DMS 273 treated with DMSO at 0.1 percent for 48 hours (cell line): ENCODE measurements at places on chromosomes 6 and 20.
A peak's percentile ranks its signal among the peaks of the same experiment; 100 is the strongest.

- no peak for DNase-seq
Measured at GRCh38 chr20:61559706-61560315, 307.8 kb downstream of the CDH4 start.

GRCh38 chr20:62962221-62962879 lies 9.8 kb downstream of the SLC17A9 start:
- no peak for DNase-seq

GRCh38 chr6:139230391-139230840 lies 61.4 kb downstream of the TXLNB start:
- DNase-seq: peak; percentile 72

DNA sequence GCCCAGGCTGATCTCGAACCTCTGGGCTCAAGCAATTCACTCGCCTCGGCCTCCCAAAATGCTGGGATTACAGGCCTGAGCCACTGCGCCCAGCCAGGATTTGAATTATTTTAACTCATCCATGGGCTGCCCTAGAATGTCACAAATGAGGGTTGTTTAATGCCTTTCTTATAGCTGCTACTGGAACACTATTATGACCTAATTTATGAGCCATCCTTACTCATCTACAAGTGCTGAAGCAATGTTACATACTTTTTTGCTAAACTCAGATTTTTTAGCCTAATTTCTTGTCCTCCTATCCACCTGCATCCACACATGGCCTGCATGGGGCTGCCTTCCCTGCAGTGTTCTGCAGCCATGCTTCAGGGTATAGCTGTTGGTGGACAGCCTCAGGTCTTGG lies 59.9 kb downstream of the RTN4IP1 start:
- DNase-seq: no peak

DNA sequence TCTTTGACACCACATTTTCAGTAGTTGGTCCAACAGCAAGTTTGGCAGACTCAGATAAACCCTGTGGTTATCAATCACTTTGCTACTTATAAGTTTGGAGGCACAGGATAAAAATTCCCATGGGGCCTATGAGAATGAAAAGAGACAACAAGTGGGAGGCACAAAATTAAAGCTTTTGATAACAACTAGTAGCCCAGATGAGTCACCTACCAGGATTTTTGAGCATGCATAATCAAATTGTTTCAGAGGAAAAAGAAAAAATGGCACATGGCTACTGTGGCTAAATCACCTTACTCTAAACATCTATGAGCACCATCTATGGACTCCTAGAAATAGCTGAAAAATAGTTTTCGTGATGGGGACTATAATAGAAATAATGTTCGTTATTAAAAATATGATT lies 40.8 kb upstream of the BMP5 start:
- DNase-seq: no peak

GRCh38 chr20:18712882-18713281 lies 100.7 kb upstream of the SCP2D1 start:
- DNase-seq: no peak

DNA sequence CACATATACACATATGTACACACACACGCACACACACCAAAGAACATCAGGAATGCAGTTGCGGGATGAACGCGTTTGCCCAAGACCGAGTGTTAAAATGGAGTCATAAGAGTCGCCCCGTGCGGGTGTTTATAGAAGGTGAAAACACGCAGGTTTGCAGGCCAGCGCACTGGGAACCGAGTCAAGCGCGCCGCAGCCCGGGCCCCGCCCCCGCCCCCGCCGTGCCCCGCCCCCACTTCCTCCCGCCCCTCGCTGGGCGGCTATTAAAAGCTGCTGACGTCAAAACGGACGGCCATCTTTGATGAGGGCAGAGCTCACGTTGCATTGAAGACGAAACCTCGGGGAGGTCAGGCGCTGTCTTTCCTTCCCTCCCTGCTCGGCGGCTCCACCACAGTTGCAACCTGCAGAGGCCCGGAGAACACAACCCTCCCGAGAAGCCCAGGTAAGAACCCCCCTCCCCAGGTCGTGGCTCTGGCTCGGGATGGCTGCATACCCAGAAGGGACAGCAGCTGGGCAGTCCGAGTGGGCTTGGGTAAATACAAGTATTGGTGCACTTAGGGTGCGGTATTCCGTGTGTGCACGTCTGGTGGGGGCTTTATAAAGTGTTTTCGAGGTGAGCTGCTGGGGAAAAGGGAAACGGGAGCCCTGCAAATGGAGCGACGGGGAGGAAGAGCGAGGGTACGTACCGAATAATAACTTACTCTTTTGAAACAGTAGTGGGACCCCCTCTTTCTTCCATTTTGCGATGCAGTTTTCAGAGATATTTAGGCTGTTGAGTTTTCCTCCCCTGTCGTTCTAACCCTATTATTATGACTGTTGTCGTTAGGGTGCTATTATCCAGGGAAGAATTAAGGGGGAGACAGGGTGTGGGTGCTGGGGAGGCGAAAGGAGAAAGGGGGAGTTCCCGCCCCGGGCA lies at the start of gene SNAP25:
Gene SNAP25, plus strand, starts transcription at position 295 of the 916 bp plus-strand sequence. CDS start 56,662 bp downstream, outside the sequence.
- DNase-seq: peak; percentile 76

- no peak for DNase-seq
Measured at GRCh38 chr6:110741517-110741916, 73.8 kb downstream of the CDK19 start.

- no peak for DNase-seq
Measured at GRCh38 chr6:35368038-35368887, 25.9 kb downstream of the PPARD start.

- no peak for DNase-seq
Measured at GRCh38 chr6:103215847-103216246, 1643.9 kb downstream of the HACE1 start.

GRCh38 chr6:15852289-15852688 lies 189.5 kb upstream of the DTNBP1 start:
- DNase-seq: no peak

GRCh38 chr6:94269256-94269655 lies 849.9 kb upstream of the EPHA7 start:
- DNase-seq: no peak

DNA sequence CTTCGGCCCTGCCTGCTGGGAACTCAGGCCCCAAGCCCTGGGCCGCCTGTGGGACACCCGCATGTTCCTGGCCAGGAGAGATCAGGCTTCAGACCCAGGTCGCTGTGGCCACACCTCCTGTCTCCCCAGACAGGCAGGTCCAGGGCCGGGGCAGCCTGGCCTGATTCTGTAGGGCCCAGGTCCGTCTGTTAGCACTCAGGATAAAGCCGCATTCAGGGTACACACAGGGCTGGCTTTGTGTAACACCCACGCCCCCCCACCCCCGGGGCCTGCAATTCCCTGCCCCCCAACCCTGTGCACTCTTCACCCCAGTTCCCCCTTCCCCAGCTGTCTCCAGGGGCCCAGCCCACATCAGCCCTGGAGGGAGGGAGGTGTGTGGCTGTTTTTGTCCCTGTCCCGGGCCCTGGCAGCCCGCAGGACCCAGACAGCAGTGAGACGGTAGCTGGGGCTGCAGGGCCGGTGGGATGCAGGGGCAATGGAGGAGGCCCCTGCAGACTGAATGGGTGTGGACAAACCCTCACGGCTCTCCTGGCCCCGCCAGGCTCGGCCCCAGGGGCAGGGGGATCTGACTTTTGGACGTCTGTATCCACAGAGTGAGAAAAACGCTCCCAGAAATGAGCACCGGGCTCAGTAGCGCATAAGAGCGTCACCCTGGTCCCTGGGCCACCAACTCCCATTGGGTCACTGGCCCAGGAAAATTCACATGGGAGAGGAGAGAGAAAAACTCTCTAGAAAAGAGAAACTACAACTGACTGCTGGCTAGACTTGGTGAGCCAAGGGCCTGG lies 42.4 kb upstream of the ZBP1 start:
- DNase-seq: no peak

DNA sequence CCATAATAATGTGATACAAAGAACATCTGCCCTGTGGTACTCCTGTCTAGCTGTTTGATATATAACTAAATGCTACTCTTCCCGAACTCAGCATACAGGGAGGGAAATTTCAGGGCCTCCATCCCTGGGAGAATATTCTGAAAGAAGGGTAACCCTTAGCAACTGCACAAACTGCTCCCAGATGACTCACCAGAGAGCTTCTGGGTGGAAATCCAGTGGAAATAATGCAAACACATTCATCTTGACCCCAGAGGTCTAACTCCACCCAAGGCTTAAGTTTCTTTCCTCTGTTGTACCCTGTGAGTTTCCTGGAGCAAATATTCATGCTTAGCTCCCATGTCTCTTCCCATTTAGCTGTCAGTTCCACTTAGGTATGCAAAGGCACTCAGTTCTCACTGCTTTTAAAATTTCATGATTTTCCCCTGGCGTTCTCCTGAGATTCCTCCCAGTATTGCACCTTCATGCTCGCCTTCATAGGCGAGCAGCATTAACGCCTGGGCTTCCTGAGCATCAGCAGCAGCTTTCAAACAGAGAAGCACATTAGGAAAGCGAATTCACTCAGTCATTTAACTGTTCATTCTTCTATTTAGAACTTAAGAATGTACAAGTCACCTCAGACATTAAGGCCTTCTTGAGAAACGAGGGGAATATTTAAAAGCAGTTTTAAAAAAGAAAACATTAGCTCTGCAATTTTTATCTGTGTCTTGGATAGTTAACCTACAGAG lies 43.8 kb upstream of the LAMA4 start:
- no peak for DNase-seq

DNA sequence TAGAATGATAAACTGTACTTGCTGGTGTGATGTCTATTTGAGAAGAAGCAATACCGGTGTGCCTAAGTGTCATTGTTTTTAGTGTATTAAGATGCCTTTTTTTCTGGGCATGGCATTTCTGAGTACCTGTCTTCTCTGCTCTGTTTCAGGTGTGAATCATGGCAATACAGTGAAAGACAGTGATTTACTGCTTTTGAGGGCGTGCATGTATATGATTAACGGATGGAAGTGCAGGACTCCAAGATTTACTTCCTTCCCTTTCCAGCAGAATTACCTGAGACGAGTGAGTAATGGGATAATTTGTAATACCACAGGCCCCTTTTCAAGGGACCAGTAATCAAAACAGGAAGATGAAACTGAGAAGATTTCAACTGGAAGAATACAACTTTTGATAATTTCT lies 315.8 kb downstream of the SOX4 start:
- no peak for DNase-seq

GRCh38 chr20:50924261-50924920 lies 6.8 kb downstream of the ADNP start:
- no peak for DNase-seq

DNA sequence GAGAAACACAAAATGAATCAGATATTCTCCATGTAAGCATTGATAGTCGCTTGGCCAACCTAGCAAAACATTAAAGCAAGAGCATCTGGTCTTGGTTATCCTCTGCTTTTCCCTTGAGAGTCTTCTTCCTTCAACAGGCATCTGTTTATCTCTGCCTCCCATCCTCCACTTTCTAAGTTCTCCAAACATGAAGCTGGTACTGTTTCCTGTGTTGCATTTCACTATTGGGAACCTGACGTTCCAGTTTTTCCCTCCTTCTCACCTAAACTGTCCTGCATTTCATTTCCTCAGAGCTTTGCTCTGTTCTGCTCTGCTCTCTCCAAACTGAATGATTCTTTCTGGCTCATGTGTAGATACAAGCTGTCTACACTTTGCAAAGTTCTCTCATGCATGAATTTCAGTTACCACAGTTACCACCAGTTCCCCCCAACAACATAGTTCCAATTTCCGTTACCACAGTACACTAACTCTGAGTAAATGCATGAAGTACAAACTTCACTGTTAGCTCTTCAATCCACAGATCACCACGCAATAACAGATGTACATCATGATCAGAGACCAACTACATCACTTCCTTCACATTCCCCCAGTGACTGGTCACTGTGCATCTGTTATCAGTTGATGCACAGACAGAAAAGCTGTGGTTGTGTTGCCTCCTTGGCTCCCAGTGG lies 86.7 kb upstream of the F13A1 start:
- DNase-seq: peak; percentile 49

- DNase-seq: no peak
Measured at GRCh38 chr6:30490026-30490876, 942 bp downstream of the HLA-E start.

DNA sequence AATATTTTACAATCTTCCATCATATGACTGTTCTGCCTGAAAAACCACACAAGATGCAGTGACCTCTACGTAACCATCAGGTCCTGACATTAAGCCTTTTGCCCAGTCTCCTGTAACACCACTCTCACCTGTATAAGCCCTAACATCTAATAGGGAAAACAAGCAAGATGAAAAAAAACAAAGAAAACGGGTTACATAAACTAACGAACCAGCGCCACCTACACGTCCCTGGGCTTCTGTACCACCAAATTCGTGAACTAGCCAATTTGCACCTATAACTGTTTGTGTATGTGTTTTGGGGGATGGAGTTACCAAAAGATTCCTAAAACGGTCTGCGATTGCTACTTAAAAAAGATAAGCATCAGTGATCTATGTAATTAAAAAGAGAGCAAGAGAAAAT lies 70.2 kb downstream of the BLOC1S5 start:
- DNase-seq: no peak

DNA sequence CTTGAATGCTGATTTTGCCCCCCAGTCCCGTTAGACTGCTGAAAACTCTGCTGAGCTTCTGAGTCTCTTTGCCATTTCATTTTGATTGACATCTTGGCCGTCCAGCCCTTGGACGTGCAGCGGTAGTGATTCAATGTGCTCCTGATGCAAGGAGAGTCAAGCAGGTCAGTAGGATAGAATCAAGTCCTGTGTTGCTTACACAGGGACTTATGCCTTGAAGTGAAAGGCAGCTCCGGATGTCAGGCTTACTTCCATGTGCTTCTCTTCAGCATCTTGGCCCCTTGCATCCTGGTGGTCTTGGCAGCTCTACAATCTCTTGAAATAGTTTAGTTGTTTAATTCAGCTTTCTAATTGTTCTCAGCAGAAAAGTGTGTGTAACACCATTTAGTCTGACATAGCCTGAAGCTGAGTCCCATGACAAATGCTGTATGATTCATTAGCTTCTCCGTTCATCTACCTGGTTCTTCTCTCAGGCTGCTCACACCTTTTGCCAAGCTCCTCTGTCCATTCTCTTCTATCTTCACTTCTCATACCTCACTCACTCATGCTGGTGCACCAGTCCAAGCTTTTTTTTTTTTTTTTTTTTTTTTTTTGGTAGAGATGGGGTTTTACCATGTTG lies 76.0 kb downstream of the EZR start:
- no peak for DNase-seq

DNA sequence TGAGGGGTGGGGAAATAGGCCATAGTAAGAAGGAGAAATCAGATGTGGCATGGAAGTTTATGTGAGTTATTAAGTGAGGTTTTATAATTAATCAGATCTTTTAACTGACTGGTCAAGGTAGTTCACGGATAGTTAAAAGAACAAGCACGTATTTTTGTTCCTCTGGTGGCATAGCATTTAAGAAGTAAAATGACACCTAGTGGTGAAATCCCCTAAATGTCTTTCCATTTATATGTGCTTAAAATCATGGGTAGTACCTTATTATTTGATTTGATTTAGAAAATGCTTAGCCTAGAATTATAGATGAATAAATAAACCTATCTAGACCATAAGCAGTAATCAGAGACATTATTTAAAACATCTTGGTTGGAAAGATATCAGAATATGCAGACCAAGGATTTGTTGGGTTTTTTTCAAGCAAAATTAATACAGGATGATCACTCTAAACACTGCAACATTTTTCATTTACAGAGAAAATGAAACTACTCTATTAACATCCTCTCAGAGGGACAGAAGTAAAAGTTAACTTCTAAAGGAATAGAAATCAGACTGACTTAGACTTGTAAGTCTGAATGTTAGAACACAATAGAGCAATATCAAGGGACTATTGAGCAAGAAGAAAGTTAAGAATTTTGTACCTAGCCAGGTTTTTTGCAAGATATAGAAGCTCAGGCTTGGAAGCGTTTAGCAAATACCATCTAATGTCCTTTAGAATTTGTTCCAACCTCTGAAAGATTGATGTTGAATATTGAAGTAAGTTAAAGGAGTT lies 81.1 kb downstream of the STXBP5 start:
- no peak for DNase-seq
